ENCODE measurements at places on chromosomes 11 and 22.

DNA sequence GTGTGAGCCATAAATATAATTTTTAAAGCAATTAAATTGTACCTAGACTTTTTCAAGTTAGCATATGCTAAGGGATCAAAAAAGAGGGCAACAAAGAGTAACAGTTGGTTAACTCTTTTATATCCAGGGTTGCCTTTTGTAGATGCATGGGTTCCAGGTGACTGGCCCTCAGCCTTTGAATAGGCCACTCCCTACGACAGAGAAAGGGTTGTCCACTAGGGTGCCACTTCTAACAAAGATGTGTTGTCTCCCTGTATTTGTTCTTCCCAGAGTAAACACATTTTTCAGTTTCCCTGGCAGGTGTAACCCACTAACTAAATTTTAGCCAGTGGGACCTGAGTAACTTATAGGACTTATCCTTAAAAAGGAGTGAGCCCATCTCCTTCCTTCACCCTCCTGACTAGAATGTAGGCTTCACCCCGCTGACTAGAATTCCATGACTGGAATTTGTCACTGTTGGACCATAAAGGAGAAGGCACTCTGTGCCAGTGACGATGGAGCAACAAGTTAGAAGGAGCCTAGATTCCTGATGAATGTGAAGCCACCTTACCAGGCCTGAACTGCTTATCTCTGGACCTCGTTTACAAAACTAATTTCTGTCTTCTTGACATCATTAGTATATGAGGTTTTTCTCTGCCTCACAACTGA lies 16.6 kb downstream of the TUG1 start:
- no peak for DNase-seq

DNA sequence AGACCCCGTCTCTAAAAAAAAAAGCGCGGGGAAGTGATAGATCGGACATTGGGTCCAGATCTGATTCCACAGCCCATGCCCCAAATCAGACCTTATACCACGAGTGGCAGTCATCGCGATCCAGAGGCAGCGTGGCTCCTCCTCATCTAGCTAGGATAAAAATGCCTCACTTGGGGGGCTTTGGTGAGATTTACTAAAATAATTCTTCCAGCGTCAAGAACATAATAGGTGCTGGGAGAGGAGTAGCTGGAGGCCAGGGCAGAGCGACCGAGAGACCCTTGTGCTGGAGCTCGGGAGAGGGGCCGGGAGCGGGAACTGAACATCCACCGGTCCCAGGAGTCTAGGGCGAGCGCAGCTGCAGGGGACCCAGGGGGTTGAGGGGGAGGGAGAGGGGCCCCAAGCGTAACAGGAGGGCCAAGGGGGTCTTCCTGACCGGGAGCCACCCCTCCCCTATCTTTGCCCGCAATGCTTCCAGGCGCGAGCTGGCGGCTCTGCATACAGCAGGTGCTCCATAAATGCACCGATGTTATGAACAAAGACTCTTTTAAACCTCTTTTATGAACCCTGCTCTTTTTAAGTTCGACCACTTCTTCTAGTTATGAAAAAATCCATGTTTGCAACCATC lies 823 bp upstream of the CPT1A start:
- DNase-seq, result no peak

DNA sequence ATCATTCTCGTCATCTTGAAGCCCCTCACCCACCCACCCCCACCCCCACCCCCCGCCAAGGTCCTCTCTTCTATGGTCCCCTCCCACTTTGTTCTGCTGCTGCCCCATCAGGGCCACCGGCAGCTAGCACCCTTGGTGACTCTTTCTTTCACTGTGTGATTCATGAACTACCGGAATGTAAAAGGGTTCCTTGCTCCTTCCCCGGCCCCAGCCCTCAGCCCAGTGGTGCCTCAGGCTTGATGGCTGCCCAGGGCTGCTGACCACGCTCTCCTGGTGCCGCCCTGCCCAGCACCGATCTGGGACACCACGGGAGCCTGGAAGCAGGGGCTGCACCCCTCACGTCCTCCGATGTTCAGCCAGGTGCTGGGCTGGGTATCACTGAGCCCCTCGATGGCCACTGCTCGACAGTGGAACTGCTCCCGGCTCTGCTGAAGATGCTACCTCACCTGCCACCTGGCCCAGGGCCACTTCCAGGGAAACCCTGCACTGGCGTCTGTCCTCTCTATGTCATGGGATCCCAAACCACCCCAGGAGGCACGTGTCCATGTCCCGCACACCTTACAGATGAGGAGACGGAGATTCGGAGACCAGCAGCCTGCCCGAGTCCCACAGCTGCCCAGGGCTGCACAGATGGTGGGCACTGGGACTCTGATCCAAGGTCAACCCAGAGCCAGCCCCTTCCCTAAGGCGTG lies 39.7 kb downstream of the IGLL5 start:
- no peak for DNase-seq

GRCh38 chr11:87903345-87903744 lies 271.9 kb downstream of the RAB38 start:
- no peak for DNase-seq

- no peak for DNase-seq
Observed at GRCh38 chr11:83116015-83116641, 40.8 kb upstream of the PCF11 start.

DNA sequence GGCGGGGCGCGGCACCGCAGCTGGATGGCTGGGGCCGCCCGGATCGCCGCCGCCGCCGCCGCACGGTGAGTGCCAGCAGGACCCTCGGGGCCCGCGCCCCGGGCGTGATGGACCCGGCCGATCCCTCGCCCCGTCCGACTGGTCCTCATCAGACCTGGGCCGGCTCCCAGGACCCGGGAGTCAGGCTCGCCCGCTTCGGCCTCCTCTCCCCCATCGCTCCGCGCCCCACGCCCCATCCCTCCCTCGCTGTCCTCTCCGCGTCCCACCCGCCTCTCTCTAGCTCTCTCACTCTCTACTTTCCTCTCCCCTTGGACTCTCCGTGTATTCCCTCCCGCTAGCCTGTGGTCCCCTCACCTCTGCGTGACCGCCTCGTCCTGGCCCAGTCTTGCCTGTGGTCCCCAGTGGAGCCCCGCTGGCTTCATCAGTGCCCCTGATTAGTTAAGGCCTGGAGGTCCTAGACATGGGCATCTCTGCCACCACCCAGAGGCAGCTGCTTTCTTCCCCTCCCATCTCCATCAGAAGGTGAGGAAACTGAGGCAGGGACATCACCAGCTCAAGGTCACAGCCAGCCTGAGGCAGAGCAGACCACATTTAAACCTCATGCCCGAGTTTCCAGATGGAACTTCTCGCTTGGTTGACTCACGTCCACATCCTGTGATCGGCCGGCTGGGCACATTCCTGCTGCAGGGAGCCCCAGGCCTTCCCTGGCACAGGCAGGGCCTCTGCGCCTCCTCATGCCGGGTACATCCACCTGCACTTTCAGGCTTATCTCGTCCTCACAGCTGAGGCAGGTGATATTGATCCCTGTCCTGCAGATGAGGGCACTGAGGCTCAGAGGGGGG lies 429 bp downstream of the SLC39A13 start:
- DNase-seq, result no peak

DNA sequence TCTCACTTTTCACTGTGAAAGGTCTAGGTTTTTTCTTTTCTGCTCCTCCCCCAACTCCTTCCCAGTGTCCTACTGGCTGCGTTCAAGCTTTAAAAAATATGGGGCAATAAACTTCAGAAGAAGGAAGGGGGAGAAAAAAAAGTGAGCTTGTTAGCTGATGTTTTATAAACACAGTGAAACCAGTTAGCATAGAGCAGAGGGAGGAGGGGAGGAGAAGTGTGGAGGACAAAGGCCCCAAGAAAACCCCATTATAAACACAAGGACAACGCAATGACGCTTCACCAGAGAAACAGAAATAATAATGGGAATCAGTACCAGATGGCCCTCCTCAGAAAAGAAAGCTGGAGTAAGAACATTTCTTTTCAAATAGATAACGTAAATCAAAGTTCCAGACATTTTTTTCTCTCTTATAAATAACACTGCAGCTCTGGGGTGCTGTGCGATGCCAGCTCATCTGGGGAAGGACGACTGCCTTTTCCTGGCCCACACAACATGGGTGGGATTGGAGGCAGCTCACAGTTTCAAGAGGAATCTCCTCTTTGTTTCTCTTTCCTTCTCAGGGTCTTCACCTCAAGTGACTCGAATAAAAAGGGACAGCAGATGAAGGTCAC lies 235.4 kb upstream of the NARS2 start:
- DNase-seq, result no peak

- no peak for DNase-seq
Observed at GRCh38 chr11:87355596-87355995, 317.9 kb downstream of the TMEM135 start.

DNA sequence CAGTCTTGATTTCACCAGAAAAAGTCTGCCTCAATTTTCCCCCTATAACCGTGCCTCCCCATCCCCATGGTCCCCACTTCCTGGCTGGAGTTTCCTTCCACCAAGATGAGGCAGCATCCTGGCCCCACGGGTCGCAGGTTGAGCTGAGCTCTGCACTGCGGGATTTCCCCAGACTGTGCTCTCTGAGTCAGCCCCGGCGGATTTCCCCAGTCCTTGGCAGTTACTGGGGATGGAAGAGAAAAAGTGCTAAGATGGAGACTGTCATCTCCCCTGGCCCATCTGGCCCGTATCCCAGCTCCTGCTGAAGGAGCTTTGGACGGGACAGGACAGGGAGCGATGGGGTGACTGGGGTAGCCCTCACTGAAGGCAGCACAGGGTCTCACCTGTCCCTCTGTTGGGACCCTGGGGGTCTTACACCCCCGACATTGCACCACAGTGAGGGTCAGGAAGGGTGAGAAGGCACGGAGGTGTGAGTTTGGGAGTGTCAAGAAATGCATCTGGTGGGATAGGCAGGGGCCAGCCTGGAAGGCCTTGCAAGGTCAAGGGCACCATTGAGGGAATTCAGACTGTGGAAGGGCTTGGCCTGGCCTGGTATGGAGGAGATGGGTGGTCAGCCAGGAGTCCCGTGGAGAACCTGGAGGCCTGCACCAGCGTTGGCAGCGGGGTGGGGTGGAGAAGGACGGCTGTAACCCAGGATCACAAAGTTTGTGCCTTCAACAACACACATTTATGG lies 36.5 kb downstream of the NADSYN1 start:
- DNase-seq, result no peak

DNA sequence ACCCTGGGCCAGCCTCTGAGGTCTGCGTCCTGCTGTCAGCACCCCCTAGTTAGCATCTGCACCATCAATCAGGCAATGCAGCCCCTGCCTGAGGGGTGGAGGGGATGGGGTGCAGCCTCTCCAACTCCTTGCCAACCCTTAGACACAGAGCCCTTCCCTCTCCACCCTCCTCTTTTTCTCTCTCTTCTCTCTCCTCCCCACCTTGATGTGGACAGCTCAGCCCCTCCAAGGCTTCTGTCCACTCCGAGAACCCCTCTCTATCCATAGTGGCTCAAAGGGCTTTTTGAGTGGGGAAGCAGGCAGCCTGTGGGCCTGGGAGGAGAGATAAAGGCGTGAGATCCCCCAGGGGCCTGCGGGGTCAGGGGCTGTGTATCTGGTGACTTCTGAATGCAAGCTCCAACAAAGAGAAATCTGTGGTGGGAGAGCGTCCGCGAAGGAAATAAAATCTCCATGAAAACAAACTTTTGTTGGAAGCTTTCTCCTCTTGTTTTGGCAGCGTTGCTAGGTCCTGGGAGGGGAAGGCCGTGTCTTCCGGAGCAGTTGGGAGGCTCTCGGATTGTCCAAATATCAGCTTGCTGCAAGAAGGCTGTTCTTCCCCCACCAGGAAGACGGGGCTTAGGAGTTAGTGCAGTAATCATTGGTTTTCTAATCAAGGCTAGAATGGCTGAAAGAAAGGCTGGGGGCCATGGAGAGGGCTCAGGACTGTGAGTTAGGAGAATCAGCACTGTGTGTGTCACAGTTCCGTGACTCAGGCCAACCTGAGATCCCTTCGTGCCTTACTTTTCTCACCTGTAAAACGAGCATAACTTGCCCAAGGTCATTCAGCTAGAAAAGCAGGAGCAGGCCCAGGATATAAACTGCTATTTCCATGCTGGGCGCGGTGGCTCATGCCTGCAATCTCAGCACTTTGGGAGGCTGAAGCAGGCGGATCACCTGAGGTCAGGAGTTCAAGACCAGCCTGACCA lies 50.3 kb downstream of the PKNOX2 start:
- DNase-seq, result no peak

- no peak for DNase-seq
Observed at GRCh38 chr11:99370549-99371216, 349.9 kb downstream of the CNTN5 start.

- no peak for DNase-seq
Observed at GRCh38 chr11:10920205-10920604, 62.4 kb upstream of the ZBED5 start.

GRCh38 chr22:29344137-29344536 lies 28.6 kb upstream of the RASL10A start:
- no peak for DNase-seq

DNA sequence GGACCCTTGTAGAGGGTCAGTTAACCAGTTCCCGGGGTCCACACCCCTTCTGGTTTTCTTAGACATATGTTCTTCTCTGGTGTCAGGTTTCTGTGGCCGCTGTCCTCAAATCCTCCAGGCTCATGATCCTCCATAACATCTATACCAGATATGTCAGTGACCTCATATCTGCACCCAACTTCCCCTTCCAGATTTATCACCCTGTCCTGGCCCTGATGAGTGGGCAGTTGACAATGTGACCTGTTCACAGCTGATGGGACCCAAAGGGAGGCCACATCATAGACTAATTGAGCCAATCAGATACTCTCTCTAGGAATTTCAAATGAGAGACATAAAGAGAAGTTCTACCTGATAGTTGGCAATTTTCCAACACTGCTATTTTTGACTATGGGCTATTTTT lies 5.1 kb downstream of the DKK3 start:
- no peak for DNase-seq

DNA sequence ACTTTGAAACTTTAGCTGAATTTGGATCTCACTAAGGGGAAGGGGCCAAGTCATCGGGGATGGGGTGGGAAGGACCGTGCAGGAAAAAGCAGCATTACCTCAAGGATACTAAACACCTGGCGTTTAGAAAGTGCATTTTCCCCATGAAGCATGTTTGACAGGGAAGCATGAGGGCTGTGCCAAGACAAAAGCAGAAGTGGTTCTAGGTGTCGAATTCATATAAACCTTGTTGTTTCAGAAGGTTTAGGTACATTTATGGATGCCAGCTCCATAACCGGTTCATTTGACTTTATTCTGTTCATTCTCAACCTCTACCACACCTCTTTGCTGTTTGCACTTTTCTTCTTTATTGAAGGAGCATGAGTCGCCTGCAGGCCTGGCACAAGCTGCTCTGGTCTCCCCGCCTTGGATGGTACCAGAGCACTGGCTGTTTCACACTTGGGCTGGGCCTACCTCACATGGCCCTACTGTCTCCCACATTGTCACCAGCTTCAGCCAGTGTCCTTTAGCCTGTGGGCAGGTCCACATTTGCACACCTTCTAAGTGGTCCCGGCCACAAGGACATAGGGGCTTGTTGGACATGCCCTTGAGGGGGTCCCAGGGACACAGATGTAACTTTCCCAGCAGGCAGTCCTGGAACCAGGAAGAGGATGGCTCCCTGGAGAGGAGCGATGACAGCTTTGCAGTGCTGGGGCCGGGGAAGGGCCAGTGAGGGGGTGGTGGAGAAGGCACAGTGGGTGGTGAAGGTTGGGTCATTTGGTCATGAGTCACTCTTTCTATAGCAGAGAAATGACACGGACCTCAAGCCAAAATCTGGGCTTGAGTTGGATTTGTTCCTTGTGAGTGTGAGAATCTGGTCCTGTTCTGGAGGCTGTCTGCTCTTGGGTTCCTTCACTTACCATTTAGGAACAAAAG lies 3.2 kb upstream of the ST14 start:
- DNase-seq, result no peak

- no peak for DNase-seq
Observed at GRCh38 chr22:23446796-23447350, 133.2 kb downstream of the IGLL1 start.
